Left forelimb (tissue), 1 donor: ENCODE measurements at places on chromosomes 6 and 20.

DNA sequence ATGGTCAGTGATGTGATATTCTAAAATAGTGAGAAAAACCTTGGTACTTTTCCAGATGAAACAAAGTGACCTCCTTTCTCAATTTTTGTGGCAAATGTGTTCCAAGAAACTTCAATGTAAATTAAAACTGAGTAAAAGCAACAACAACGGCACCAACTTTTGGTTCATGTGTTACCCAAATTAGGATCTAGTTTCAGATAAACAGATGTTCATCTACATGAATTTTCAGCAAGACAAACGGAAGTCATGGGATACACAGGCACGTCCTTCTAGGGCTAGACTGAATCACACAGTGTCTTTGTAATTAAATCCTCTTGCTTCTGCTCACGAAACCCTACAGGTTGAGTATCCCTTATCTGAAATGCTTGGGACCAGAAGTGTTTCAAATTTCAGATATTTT, 915.2 kb downstream of the TFAP2A start:
- DNase-seq: no peak

DNA sequence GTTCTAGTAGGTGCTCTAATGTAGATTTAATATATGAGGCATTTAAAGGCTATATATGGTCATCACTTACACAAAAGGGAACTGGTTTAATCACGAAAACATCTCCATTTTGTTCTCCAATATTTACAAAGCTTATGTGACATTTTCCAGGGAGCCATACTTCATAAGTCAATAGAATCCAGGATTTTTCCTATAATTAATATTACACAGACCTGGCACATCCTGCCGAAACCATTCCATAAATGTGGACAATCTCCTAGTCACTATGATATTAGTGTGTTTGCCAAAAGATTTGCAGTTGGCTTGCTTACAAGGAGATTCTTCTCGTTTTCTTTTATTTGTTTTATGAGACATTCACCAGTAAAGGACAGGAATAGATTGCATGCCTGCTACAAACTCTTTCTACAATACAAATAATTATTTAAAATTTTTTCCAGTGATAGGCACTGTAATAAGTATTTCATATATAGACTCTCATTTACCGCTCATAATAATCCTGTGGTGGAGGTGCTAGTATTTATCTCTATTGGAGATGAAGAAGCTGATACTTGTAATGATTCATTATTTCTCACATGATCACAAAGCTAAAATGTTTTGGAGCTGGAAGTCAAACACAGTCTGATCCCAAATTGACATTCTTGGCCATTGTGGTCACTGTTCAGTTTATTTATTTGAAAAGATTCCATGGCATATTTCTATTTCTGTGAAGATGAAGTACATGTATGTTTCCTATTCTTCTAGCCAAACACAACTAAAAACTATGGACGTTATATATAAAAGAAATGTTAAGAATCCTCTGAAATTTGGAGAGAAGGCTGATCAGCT, 597.0 kb downstream of the HTR1B start:
- no peak for DNase-seq

DNA sequence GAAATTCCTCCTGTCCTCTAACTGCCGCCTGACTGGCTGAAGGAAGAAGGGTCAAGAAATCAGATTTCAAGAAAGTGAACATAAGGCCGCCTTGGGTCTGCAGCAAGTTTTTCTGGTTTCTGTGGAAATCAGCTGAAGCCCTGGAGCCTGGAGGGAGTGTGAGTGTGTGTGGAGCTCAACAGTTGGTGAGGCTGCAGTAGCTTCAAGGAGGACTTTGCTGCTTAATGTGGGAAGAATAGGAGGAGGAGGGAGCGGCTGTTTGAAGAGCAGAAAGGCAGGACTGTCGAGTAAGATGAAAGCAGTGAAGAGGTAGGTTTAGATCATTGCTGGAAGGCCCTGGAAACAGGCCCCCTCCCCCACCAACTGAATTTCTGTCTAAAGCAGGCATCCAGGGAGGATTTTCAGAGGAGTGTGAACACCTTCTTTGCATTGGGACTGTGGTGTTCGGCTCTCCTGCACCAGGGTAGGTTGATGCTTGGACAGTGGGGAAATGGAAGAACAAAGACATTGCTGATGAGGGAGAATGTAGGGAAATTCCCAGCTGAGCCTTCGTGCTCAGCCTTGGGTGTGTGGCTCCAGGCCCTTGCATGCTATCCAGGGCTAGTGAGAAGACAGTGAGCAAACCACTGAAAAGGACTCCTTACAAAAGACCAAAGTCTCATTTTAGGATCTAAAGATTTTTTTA, 79.5 kb upstream of the VSTM2L start:
- no peak for DNase-seq

- DNase-seq: no peak
These were observed 100.1 kb downstream of the MAFB start for GRCh38 chr20:40588891-40589290.

DNA sequence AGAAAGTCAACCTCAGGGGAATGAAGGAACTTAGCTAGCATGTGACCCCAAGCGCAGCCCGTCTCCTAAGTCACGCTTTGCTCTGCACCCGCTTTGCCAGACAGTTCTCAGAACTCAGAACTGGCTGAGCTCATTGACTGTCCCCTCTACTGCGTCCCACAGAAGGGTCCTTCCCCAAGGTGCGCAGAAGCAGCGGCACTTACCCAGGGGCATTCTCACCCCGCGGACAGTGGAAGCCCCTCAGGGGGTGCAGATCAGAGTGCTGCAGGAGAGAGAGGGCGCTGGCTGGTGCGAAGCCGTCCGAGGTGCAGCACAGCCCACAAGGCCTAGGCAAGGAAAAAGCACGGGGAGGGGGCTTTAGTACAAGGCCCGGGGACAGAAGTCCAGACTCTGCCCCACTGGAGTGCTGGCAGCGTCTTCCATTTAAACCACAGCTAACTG, 807 bp downstream of the SNHG17 start:
- DNase-seq: no peak

- no peak for DNase-seq
These were observed 439.6 kb downstream of the DOK5 start for GRCh38 chr20:54914995-54915394.

DNA sequence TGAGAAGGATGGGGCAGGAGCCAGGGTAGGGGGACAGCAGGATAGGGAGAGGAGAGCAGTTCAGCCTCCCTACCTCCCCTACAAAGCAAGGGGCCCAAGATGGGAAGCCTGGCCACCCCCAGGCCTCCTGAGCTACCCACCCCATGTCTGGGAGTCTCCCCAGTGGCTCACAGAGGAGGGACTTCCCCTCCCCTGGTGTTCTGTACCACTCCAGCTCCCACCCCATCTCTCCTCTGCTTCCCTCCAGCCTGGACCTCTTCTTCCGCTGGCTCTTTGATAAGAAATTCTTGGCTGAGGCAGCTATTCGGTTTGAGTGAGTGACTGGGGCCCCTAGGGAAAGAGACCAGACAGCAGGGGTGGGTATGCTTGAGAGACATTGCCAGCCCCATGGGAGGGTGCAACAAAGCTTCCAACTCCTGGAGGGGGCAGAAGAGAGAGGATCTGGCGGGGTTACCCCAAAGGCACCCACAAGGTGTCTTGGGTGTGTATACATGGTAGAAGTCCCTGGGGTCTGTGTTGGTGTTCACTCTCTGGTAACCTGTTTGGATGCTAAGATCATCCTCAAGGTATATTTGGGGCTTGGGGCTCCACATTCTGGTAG, 8.2 kb upstream of the CAPN11 start:
- DNase-seq: no peak

GRCh38 chr6:160523223-160523622, 140.9 kb downstream of the LPA start:
- DNase-seq: no peak

- DNase-seq: no peak
These were observed 173.0 kb upstream of the TSHZ2 start for GRCh38 chr20:52799130-52799529.

DNA sequence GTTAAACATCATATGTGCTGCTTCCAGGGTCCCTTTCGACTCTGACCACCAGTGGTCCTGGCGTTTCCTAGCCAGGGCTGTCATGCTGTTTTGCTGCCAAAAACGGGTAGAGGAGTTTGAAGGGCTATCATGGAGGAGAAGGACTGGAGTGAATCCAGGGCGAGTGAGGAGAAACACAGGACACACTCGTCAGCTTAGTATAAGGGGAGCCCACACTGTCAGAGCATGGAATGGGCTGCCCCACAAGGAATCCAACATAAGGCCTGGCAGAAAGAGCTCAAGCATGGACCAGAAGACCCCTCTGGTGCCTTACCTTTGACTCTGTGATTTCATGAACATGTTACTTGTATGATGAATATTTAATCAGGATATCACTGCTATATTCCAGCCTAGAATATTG, 247.2 kb downstream of the NRN1 start:
- no peak for DNase-seq
